ENCODE measurements at places on chromosomes 2 and 18.

DNA sequence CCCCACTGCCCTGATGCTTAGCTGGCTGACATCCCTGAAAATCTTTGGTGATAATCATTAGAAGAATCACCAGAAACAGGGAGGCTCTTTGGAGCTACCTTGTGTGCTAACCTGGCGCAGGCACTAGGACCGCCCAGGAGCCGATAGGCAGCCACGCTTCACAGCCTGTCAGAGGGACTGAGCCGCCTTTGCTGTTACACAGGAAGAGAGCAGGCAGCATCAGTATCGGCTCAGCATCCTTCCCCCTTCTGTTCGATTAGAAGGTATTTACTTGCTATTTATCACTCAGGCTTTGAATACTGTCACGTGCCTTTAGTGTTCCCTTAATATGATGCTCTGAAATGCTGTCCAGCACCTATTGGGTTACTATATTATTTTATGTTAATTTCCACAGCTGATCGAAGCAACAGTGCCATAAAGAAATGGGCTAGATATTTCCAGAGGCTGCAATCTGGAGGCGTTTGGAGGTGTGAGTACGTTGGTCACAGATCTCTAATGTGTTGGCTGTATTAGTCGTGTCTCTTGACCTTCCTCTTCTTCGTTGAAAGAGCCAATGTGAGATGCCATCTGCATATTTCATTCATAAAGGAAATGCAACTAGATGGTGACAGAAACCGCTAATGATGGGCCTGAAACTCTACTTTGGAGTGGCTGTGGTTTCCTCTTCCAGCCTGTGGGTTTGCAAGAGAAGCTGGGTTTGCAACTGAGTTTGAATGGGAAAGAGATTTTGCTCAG, 110.4 kb upstream of the RAB27B start:
- DNase-seq = no peak

DNA sequence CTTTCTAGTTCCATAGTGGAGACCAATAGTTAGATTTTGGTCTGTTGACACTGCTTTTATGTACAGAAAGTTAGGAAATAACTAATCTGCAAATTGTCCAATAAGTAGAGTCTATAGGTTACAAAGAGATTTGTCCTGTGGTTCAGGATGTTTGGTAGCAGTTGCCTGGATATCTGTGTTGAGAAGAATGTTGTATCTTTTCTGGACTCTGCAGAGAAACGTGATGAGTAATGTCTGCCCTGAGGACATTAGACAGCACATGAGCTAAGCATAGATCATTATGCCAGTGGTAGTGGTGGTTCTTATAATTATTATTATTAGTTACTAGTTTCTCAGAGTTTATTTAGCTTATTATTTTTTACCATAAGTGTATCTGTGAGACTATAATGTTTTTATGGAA, 65.8 kb downstream of the ANKRD62 start:
- DNase-seq = no peak

DNA sequence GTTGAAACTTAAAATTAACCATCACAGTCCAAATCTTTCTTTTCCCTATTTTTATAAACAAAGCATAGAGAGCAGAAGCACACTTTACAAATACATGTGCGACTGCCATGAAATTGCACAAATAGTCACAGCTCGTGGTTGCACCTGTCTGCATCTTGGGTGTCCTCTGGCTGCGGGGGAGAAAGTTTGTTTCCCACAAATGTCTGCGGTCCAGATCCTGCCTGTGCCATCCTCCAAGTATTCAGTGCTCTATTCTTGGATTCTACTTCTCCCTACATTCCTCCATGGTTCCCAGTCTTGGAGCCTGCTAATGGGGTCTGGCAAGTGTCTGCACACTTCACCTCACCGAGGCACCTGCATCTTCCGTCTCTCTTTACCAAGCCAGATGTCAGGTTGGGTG, 52.2 kb downstream of the SMIM21 start:
- no peak for DNase-seq

DNA sequence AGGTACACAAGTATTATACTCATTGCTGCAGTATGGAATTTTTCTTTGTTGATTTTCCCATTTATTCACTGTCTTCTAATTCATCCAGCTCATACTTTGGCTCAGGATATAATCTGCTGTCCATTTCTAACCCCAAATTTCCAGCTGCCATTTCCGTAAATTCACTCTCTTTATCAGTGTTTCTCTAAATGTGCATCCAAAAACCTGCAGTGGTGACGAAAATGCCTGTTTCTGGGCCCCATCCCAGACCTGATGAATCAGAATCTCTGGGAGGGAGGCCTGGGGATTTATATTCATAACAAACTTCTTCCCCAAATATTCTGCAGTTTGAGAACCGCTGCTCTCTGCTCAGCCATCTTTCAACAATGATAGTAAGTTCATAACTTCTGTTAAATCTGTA, 86.6 kb downstream of the VWC2L start:
- no peak for DNase-seq

- no peak for DNase-seq
Observed at GRCh38 chr2:172962824-172963223, 112.8 kb upstream of the MAP3K20 start.

GRCh38 chr18:42289526-42289925, 334.5 kb downstream of the PIK3C3 start:
- no peak for DNase-seq

- DNase-seq = no peak
Observed at GRCh38 chr18:44819944-44820510, 139.3 kb downstream of the SETBP1 start.

DNA sequence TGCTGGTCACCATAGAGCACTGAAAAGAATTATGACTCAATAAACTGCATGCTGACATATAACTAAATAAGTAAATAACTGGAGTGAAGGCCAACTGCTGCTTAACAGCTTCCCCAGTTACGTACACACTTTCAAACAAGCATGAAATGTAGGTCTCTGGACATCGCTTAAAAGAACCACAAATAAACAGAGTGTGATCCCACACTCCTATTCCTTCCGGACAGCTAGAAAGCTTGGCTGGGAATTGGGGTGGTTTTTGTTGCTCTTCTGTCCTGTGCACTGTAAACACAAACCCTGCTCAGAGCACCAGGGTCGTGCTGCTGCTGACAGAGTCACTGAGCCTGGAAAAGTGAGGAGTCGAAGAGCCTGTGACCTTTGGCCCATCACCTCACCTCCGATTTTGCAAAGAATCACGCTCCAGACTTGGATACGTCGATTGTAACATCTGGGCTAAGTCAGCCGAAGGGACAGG, 162.7 kb upstream of the NT5C1B start:
- DNase-seq = no peak

GRCh38 chr2:205747829-205748386, 65.6 kb downstream of the NRP2 start:
- no peak for DNase-seq

DNA sequence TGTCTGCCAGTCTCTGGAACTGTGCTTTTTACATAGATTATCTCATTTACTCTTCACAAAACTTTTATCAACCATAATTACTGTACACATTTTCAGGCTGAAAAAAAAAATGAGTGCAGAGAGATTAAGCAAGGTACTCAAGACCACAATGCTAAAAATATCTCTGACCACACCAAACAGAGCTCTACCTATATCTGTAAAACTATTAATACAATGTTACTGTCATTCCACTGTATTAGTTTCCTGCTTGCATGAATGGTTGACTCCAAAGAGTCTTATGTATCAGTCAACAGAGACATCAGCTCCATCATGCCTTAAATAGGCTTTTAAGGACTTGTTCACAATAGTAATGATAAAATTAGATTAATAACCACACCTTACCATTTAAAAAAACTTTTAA, 134.7 kb upstream of the CCDC150 start:
- DNase-seq = no peak

GRCh38 chr2:229118927-229119326, 152.2 kb downstream of the PID1 start:
- DNase-seq = no peak

DNA sequence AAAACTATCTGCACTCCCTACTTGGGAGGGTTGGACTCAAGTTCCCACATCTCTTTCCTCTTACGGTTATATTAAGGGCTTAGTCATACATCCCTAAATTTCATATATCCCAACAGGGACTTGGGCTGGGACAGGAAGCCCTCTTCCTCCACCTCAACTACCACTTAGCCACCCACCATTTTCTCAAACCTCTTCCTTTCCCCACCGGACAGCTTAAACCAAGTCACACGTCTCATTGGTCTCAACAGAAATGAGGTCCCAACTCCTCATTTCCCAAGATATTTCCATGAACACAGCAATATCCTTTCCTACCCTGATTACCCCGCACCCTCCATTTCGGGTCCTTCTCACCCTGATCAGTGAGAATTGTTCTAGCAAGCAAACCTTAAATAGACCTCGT, 736 bp downstream of the ZSCAN30 start:
- DNase-seq = no peak

DNA sequence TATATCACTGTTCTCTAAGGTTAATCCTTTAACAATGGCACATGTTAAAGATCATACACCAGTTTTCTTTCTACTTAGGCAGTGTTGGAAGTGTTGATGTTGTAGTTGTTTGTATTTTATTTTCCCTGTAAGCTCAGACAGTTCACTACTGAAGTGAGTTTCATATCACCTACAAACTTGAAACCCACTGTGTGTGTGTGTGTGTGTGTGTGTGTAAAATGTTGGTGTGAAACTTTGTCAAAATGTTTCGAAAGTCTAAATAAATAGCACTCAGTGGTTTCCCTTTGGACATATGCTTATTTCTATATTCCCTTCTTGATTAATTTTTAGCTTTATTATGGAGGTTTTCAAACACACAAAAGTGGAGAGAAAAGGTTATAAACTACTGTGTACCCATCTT, 79.8 kb upstream of the CAVIN2 start:
- DNase-seq = no peak

- no peak for DNase-seq
Observed at GRCh38 chr2:215347878-215348277, 36.0 kb downstream of the ATIC start.

- DNase-seq = no peak
Observed at GRCh38 chr2:241948901-241949735, 79.6 kb downstream of the RTP5 start.

DNA sequence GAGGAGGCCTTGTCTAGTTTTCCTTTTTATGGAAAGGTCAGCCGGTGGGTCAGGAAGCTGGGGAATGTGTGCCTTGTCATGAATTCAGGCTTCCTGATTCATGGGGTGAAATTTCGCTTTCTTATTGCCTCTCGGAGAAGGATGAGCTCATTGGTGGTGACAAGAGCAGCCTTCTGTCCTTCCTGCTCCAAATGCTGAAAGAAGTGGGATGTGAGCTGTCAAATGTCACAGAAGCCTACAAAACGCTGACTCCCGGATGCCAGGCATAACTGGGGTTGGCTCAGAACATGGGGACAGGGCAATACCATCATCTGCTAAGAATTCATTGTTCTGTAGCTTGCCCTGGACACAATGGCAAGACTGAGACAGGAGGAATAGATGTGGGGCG, 55.8 kb upstream of the FAM136A start:
- DNase-seq = no peak

- no peak for DNase-seq
Observed at GRCh38 chr2:203582468-203582867, 47.4 kb upstream of the RAPH1 start.

GRCh38 chr2:138066841-138067240, 102.6 kb downstream of the HNMT start:
- DNase-seq = no peak

DNA sequence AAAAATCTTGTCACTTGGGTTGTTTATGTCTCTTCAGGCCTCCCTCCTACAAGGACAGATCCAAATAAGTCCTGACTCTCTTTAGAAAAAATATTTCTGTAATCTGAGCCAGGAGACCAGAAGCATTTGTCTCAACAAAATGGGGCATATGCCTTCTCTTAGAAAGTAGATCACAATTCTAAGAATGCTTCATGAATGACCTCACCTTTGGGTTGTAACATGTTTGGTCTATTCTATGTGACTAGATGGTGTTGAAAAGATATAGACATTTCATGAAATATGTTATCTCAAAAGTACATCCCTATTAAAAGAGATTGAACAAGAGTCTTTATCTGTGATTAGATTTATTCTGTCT, 159.0 kb upstream of the SETBP1 start:
- no peak for DNase-seq

DNA sequence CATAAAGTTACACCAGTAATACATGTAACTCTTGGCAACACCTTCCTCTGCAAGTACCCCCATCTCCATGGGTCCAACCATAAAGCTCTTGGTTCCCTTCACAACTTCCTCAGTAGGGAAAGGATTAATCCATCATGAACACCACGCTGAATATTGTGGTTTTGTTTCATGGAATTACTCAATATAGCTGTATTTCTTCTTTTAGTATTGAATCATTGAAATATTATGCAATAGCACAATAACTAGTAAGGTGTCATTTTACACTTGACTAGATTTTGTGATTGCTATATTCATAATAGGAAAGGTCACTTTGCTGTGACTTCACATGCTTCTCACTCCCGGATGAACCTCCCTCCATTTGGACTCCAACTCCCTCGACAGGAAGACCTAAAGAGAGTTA, 29.7 kb upstream of the PID1 start:
- DNase-seq = no peak

DNA sequence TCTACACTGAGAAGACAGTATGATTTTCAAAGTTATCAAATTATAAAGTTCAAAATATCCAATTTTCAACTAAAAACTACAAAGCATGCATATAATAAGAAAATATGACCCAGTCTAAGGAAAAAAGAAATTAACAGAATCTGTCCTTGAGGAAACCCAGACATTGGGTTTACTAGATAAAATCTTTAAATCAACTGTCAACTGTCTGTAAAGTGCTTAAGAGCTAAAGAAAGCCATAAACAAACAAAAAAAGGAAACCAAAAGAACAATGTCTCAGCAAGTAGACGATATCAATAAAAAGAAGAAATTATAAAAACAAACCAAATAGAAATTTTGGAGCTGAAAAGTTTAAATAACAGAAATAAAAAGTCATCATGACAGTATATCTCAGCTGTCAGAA, 10.5 kb upstream of the ABCB11 start:
- no peak for DNase-seq

DNA sequence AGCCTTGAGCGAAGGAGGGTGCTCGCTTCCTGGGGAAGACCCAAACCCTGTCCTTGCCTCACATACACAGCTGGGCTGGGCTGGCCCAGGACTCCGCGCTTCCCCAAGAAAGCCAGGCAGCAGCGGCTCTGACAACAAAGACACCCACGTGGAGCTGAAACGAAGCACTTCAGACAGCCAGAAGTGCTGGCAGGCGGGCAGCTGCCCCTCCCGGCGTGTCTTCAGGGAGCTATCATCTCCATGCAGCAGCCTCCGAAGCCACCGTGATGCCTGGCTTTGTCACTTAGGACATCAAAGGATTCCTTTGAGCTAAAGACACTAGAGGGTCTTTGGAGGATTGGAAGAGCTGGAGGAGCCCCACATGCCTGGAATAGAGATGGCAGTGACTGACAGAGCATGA, 35.2 kb downstream of the C1QL2 start:
- no peak for DNase-seq

GRCh38 chr2:237231593-237231992, 145.9 kb downstream of the COPS8 start:
- no peak for DNase-seq

GRCh38 chr2:26778507-26778906, 7.3 kb upstream of the CENPA start:
- DNase-seq = no peak

- no peak for DNase-seq
Observed at GRCh38 chr2:168997794-168998193, 33.3 kb downstream of the ABCB11 start.

Measured in stimulated activated CD8-positive, alpha-beta memory T cell treated with anti-CD3 and anti-CD28 coated beads, Interleukin-4, amount 100 ng/mL, for 4 hours (primary cell).